Stimulated activated CD4-positive, alpha-beta T cell treated with anti-CD3 and anti-CD28 coated beads, Interleukin-2, amount 100 ng/mL, for 24 hours (primary cell): ENCODE measurements at places on chromosomes 5 and 9.

GRCh38 chr5:156387391-156387790, 60.4 kb downstream of the SGCD start:
- DNase-seq = no peak

DNA sequence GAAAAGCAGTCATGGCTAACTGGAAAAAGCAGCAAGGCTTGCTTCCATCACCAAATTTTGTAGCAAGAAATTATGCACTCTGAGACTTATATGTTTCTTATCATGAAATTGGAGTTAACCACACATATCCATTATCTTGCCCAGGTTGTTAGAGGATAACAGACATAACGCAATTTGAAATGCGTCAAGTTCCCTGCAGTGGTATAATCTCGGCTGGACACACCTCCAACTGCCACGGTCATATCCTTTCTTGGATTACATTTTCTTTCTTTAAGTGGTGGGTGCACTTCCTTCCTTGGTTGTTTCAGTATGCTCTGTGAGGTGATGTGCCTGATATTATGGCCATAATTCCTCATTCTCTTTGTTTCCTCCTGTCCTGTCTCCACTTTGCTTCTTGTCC, 695.0 kb upstream of the DMAC1 start:
- DNase-seq = no peak

GRCh38 chr5:41542183-41542582, 31.8 kb upstream of the PLCXD3 start:
- DNase-seq = no peak

DNA sequence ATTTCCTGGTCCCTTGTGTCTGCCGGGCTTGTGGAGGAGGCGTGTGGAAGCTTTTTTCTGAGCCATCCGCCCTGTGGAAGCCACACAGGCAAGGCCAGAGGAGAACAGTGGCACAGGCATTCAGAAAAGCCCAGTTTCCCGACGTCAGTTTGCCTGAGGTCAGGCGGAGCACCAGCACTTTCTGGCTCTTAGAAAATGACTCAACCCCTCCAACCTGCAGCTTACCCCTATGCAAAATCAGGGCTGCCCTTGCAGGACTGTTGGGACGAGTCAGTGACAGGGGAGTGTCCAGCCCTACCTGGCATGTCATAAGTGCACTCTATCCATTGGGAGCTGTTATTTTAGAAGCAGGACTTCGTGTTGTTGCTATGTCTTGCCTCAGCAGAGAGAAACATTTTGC, 216.0 kb downstream of the NR3C1 start:
- DNase-seq = no peak
